ENCODE measurements at places on chromosomes 2 and 18. TPM values are rescaled to one million over a fixed set of nuclear protein-coding genes. Genes with fewer than 3 reads are reported as not detected.

- DNase-seq: no peak
Observed at GRCh38 chr2:228938629-228939028, 332.5 kb downstream of the PID1 start.

GRCh38 chr18:21599585-21600525 is 649 bp downstream of the ESCO1 start:
- peak; percentile 63 for DNase-seq

- no peak for DNase-seq
Observed at GRCh38 chr18:25594351-25594750, 242.4 kb upstream of the ZNF521 start.

GRCh38 chr2:30580391-30580790 is 133.3 kb downstream of the LCLAT1 start:
- DNase-seq: no peak

GRCh38 chr18:8705238-8705960 is at the start of gene MTCL1:
Gene MTCL1 (plus strand): TSS chr18:8705556. CDS start chr18:8705661, 105 bp downstream.
- no peak for DNase-seq

GRCh38 chr2:80169811-80170594 is 134.5 kb downstream of the LRRTM1 start:
- no peak for DNase-seq

DNA sequence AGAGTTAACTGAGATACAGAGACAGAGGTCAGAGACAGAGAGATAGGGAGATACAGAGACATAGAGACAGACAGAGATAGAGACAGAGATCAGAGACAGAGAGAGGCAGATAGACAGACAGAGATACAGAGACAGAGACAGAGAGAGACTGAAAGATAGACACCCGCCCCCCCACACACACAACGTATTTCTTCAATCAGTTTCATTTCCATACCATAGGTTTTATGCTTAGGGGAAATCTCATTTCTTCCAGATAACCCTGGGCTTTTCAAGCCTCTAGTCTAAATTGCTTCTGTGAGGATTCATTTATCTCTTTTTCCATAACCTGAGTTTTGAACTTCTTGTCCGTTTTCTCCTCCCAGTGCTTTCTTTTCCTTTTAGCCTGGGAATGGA is 94.6 kb downstream of the CD8B2 start:
- no peak for DNase-seq

GRCh38 chr2:100674666-100675065 is 111.9 kb downstream of the PDCL3 start:
- DNase-seq: no peak

DNA sequence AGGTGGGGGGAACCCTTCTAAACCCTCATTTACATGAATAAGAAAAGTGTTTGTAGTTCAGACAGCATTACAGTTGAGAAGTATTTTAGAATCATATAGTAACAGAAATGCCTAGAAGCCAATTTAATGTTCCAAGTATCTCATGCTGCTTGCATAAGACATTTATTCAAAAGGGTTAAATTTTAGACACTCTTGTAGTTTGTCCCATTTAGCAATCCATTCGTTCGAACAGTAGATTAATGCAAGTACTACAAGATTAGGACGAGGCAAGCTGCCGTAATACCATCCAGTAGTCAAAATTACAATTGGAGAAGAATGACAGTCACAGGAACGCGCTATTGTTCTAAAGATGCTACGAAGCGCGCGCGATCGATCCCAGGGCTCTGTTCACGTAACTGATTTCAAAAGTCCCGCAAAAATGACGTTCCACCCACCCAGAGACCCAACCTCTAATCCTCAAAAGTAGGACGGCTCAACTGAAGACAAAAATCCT is 1.2 kb downstream of the TMEM237 start:
- DNase-seq: no peak

GRCh38 chr18:22658318-22658717 is 240.6 kb upstream of the CTAGE1 start:
- DNase-seq: no peak

- DNase-seq: no peak
Observed at GRCh38 chr2:173831312-173832229, 133.6 kb downstream of the SP3 start.

DNA sequence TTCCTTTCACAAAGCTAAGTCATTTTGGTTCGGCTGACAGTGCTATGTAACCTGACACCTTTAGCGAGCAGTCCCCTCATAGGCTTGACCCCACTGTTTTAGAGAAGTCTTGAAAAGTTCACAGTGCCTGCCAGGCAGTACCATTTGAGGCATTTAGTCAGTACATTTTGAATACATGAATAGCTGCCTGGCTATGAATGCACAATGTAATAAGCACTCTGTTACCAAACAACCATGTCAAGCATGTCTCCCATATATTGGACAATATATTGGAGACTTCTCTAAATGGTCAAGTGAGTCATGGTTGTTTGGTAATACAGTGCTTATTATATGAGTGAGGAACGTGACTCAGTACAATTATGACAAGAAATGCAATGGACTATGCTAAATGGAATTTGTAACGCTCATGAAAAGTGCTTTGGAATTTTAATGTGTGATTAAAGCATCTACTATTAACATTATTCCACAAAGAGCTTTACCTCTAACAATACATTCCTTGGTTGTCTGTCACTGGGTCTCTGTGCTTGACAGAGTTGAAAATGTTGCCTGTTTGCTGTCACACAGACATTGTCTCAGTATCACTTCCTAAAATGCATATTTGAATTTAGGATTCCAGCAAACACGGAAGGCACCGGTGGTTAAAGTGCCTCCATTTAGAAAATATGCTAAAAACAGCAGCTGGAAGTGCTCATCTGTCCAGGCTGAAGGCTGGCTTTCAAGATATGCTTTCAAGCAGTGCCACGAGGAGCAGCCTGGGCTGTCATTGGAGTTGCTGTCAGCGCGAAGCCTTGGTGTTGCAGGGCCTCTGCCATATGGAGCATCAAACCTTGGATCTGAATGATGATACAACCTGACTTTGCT is 458.6 kb downstream of the FBXO15 start:
- DNase-seq: no peak

DNA sequence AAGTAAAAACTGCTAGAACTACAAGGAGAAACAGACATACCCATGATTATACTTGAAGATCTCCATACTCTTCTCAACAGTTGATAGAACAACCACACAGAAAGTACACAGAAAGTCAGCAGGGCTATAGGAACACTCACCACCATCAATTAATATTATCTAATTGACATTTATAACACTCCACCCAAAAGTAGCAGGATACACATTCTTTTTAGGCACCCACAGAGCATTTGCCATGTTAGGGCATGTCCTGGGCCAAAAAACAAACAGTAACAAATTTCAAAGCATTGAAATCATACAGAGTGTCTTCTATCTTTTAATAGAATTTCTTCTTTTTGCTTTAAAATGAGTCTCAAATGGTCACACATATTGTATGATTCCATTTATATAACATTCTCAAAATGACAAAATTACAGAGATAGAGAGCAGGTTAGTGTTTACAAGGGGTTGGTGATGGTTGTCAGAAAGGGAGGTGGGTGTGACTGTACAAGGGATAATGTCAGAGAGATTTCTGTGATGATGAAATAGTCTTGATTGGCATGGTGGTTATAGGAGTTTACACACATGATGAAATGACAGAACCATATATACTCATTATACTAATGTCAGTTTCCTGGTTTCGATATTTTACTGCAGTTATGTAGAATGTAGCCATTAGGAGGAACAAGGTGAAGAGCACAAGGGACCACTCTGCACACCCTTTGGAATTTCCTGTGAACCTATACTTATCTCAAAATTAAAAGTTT is 82.8 kb downstream of the NCK2 start:
- DNase-seq: no peak

DNA sequence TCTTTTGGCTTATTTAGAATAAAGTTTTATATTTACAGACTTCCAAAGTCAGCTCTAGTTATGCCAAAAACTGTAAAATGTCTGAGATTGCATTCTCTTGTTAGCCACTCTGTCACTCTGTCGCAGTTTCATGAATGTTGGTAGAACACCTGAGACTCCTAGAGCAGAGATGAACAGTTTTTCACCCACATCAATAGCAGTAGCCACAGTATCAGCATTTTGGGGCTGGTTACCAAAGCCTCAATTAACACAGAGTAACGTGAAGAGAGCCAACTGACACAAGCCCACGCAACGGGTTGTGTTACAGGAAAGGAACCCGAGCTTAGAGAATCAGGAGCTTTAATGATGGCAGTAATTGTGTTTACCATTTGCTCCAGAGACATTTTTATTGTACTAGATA is 443.0 kb upstream of the SLC39A10 start:
- DNase-seq: no peak

DNA sequence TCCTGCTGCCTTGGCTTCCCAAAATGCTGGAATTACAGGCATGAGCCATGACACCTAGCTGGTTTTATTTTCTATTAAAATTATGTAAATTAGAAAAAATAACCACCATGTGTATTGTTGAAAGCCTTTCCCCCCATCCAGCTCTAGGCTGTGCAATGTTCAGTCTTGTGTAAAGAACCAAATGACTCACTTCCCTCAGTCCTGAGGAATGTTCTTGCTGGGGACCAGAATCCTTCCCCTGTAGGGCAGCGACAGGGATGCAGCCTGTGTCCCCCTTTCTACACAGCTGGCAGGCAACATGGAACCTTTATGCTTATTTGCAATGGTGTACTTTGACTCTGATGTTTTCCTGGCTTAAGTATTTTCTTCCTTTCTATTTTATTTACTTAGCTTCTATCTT is 29.4 kb downstream of the AOX1 start:
- no peak for DNase-seq

- DNase-seq: no peak
Observed at GRCh38 chr2:43274055-43274454, 47.6 kb upstream of the ZFP36L2 start.

- DNase-seq: no peak
Observed at GRCh38 chr2:5175231-5175630, 517.0 kb upstream of the SOX11 start.

DNA sequence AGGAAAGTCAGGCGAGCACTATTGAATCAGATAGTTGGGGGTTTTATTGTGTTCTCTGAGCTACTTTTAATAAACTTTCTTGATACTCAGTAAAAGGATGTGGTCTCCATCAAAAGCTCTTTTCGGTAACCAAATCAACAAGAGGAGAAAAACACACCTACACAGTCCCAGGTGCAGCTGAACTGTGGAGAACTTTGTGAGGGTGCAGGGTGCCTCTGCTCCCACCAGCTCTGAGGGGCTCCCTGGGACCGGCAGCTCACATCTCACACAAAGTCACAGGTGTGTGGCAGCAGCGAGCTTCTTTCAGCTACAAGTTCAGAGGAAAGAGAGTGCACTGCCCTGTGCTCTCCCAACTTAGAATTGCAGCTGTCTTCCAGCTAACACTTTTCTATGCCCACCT is 650.4 kb downstream of the RNF144A start:
- DNase-seq: no peak

DNA sequence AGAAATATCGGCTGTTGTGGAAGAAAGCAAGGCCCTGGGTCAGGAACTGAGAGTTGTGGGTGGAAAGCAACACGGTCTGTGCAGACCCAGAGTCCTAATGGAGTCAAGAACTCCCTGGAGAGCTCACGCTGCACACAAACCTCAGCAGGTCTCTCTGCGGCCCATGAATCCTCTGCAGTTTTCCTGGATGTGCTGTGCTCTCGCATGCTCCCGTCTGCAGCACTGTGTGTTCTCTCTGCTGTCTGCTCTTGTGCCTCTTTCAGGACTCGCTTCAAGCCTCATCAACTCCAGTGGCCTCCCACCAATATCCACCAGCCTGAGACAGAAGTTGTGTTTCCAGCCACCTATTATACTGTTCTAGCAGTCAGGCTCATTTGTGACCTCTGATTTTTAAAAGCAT is 24.3 kb downstream of the RNU4ATAC start:
- no peak for DNase-seq

GRCh38 chr18:22691946-22692710 is 241.0 kb upstream of the RBBP8 start:
- no peak for DNase-seq

DNA sequence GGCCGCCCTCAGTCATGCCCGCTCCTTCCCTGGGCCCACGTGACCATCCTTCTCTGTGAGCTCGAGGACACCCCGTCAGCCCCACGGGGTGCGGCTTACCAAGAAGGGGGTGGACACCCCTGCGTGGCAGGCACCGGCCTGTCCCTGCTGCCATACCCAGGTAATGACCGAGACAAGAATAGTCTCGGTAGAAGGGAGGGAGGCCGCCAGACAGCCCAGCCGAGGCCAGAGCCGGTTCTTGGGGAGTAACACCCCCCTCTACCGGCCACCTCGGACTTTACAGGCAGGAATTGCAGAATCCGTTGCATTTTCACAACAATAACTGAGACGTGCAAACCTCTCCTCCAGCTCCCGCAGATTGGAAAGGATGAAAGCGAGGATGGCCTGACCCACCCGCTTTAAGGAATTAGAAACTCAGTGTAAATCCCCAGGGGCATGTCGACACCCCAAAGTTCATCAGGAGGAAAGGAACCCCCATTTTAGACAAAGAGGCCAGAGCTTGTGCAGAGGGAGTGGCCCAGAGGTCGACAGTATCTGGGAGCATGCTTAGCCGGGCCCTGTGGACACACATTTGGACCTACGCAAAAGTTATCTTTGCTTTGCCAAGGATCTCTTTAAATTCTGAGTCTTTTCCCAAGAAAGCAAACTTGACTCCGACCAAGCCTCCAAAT is 60.1 kb upstream of the GLI2 start:
- DNase-seq: no peak

DNA sequence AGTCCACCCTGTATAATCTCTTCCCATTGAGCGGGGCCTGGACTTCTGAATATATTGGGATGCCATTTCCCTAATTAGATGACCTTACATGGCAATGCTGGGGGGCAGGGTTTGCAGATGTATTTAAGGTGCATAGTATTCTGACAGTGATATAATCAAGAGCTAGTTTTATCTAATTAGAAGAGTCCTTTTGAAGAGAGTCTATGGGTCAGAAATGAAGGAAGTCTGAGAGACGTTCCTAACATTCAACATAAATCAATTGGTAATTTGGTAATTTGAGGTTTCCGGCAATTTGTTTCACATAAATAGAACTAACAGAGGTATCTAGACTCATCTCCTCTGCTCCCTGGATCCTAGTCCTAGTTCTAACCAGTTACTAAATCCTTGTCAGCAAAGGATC is 25.7 kb upstream of the UXS1 start:
- no peak for DNase-seq

DNA sequence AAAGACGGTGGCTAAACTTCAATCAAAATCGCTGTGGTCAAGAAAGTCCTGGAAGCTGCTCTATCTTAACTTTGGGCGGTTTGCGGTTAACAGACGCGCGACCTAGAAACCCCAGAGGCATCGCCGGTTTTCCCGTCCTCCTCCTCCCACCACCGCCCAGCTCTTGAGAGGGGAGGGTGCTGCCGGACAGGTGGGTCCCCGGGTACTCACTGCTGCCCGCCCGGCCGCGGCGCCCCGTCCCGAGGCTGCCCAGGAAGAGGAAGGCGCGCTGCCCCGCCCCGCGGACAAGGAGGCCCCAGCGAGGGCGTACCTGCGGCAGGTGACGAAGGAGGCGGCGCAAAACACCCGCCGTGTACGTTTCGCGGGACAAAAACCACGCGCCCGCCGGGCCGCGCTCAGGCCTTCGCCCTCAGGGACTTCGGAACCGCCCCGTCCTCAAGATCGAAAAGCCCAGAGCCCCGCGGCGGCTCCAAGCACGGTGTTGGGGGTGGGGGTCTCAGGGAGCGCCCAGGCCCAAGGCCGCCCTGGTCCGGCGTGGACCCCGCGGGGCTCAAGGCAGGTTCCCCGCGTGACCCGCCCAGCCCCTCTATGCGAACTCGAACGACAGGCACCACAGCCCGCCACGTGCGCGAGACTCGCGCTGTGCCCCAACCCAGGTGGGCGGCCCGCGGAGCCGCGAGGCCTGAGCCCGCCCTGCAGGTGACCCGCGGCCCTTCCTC is at the start of gene SH3YL1:
Gene SH3YL1 (minus strand): TSS at position 259 of the 719 bp plus-strand sequence. CDS start 48 bp downstream, at position 211.
- no peak for DNase-seq

GRCh38 chr18:29259838-29260237 is 1082.9 kb upstream of the CDH2 start:
- DNase-seq: no peak

The LIPG gene
- total RNA-seq: 3.7 TPM

The DUSP2 gene
- total RNA-seq: 4.1 TPM

The OSBPL1A gene
- 30.9 TPM for total RNA-seq
